ENCODE measurements at places on chromosomes 3 and 15.
A peak's percentile ranks its signal among the peaks of the same experiment; 100 is the strongest.

GRCh38 chr3:153897842-153898241, 223.3 kb upstream of the ARHGEF26 start:
- no peak for DNase-seq

DNA sequence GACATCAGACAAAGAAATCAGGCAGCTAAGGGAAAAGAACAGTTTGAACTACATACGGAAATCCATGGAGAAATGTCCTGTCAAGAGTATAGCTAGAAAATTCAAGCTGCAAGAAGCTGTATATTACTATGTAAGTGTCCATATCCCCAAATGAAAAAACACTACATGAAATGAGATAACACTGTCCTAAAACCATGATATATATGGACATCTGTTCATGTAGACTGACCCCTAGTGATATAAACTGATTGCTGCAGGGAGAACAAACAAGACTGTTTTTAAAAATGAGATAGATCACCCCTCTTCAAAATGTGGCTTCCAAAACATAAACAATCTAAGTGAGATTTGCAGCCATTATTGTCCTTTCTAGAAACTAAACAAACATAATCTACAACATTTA, 985.6 kb downstream of the EPHA3 start:
- DNase-seq = no peak

DNA sequence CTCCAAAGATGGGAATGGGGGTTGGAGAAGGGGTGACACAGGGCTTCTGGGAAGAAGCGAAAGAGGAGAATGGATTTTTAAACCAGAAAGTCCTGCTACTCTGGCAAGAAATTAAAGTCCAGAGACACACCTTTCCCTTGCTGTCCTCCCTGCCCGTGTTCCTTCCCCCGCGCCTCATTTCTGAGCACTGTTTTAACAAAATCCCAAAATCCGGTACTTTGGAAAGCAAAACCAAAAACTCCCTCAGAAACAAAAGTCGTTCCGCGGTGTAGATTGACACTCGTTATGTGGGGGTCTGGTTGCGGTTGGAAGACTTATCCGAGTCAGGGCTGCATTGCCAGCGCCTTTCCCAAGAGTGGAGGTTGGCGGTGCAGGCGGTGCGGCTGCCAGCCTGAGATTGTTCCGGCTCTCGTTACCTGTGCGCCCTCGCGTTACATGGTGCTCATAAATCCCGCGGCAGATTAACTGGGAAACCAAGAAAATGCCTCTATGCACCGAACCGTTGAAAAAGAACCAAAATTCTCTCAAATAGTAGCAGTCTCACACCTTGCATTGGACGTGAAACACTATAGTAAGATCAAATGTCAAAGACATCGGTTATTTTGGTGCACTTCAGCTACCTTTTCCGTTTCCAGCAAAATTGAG, 217.7 kb downstream of the MEIS2 start:
- no peak for DNase-seq

GRCh38 chr15:101637516-101637915, 14.7 kb downstream of the TM2D3 start:
- no peak for DNase-seq

DNA sequence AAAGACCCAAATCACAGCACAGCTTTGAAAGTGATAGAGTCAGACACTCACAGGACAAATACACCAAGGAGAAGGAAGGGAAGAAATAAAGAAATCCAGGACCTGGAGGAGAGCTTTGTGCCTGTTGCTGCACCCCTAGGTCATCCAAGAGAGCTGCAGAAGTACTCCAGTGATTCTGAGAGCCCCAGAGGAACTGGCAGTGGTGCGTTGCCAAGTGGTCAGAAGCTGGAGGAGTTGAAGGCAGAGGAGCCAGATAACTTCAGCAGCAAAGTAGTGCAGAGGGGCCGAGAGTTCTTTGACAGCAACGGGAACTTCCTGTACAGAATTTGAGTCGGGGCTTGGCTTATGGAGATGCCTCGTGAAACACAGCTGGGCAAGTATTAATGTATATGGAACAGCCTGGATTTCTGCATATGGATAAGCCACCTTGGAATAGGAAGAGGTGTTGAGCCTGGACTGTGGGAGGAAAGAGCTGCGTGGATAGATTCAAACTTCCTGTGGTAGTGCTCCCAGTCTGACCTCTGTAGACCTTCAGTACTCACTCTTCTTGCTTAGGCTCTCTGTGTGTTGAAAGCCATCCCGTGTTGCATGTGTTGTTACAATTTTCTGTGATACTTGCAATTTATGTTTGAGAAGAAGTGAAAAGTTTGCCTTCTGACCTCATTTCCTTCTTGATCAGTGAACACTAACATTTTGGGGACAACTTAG, 6.1 kb downstream of the NGRN start:
- DNase-seq = no peak

- DNase-seq = no peak
These were observed 64.0 kb downstream of the MESD start for GRCh38 chr15:80925597-80926059.

DNA sequence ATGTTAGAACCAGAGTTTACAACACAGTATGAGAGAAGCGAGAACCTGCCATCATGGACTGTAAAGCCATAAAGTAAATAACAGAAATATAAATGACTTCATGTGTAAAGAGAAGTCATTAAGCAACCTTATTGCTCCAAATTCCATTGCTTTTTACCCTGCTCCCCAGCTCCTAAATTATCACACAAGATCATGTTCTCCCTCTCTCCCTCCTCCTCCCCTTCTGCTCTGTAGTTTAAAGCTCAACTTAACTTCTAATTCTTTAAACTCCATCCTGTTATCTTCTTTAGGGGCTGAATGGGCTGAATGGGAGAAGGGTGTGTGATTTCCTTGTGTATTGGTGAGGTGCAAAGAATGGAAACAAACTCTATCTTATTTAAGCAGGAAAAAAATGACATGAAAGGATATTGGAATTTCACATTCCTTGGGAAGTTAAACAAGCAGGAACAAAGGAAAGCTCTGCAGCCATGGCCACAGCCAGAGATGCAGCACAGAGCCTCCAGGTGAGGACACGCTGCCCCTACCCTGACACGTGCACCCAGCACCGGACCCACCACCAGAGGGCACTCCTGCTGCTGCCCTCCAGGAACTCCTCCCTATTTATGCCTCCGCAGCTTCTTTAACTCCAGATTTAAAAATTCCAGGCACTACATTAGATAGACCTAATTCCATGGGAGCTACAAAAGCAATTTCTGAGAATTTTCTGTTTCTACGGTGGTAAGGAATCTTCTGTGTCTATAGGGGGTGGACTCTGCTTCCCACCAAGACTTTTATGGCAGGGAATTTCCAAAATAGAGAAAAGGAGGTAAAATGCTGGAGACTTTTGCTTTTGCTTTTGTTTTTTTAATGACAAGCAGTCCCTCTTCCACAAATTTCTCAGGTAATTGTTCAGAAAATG, 76.9 kb upstream of the ABI3BP start:
- DNase-seq = peak; percentile 52

GRCh38 chr3:141680620-141681389, 57.3 kb upstream of the RNF7 start:
- DNase-seq = no peak

GRCh38 chr3:57654267-57654666, 38.6 kb downstream of the DENND6A start:
- no peak for DNase-seq

GRCh38 chr15:101139986-101140696, 111.7 kb downstream of the CHSY1 start:
- DNase-seq = no peak

- DNase-seq = no peak
These were observed 257.7 kb downstream of the VGLL3 start for GRCh38 chr3:86733257-86733656.

- no peak for DNase-seq
These were observed 20.9 kb downstream of the SLC51A start for GRCh38 chr3:196237203-196237602.

DNA sequence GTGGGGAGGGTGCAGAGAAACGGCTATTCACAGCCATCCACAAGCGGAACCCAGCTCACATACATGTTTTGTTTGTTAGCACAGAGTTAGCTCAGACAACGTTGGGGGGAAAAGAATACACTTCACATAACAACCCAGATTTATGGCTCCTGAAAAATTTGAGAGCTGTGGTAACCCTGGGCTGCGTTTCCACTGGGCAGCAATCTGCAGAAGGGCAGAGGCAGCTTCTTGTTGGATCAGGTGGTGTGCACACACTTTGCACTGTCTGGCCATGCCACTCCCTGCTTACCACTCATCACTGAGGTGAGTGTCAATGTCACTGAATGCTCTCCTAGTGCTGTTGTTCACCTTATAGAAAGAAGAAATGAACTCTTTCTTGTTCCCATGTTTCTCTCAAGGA, 299.8 kb upstream of the SOX14 start:
- DNase-seq = no peak

- no peak for DNase-seq
These were observed 139.0 kb upstream of the RBMS3 start for GRCh38 chr3:29141918-29142275.

DNA sequence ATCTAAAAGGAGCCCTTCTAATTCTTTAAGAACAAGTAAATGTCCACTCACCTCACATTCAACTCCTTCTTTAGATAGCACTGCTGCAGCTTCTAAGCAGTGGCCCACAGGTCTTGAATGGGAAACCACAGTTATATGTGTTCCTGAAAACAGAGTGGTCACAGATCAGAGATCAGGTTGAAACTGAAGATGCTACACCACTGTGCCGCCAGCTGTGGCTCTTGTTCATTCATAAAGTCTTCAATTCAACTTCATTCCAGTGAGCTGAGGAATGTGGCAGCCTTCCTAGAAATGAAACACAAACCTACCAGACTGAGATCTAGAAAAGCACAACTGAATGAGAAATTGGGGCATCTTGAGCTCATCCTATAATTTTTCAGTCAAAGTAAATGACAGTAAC, 4.0 kb downstream of the PDHB start:
- DNase-seq = peak; percentile 32

DNA sequence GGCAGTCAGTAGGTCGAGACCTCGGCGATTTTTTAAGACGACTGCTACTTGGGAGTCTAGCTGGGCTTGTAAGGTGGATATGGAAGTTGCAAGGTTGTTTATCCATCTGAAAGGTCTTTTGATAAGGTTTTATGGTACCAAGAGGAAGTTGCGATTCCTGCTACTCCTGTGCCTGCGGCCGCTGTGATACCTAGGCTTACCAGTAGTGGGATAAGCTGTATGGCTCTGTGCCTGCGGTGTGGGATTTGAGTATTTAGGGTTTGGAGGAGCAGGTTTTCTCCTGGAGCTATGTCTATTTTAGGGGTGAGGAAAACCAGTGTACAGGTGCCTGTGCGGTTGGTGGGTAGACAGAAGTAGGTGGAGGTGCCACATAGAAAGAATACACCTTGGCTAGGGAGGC, 1059.8 kb downstream of the SI start:
- DNase-seq = no peak

DNA sequence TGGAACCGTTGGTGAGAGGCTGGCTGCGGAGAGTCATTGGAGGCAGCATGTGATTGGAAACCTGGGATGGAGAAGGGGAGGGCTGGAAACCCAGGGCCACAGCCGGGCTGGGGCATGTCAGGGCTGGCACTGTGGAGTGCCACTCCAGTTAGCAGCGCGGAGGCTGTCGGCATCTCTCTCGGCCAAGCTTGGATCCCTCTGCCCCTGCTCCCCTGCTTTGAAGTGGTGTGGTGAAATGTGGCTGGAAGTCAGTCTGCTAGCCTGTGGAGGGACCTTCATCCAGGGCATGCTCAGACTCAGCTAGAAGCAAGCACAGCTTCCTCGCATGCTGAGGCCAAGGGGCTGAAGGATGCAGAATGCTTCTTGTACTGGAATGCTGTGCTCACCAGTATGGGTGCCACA, 13.5 kb downstream of the SLCO3A1 start:
- DNase-seq = no peak

DNA sequence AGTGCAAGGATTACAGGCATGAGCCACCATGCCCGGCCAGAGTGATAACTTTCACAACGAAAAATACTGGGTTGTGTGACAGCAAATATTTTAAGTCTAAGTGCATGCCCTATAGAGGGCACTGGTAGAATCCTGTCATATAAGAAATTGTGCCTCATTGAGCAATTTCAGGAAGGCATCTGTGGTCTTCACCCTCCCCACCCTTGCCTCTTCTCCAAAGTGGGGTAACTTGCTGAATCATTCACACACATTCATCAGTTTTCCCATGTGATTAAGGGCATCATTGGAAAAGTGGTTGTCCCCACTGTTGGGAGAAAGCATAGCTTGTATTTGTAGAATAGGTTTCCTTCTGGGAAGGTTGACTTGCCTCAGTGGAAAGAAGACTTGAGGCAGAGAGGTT, 9.2 kb downstream of the MITF start:
- DNase-seq = no peak

GRCh38 chr3:191592105-191592504, 131.1 kb downstream of the PYDC2 start:
- DNase-seq = no peak

DNA sequence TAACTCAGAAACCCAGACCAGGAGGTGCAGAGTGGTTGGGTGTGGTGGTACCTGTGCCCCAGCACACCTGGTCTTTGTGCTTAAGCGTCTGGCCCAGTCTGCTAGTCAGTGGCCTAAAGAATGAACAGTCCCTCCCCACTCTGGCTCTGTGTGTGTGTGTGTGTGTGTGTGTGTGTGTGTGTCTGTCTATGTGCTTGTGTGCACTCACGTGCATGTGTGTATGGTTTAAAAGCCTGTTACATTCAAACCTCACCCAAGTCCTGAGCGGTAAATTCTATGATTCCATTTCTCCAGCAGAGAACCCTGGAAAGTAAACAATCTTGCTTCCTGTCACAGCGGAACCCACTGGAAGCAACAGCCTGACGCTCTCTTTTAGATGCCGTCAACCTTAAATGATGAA, 34.2 kb downstream of the EDEM1 start:
- no peak for DNase-seq

GRCh38 chr3:4198491-4198890, 104.7 kb upstream of the SETMAR start:
- no peak for DNase-seq

GRCh38 chr15:59873644-59874272, 130.4 kb upstream of the FOXB1 start:
- no peak for DNase-seq
